ENCODE measurements at places on chromosomes 5 and 9. TPM values are rescaled to one million over a fixed set of nuclear protein-coding genes. Genes with fewer than 3 reads are reported as not detected.

Gene F2RL1
- 93.5 TPM for total RNA-seq

Gene CHSY3
- 1.7 TPM for total RNA-seq

Gene NSUN2
- 57.2 TPM for total RNA-seq

Gene FAM151B
- total RNA-seq, result 0.83 TPM

Gene PALM2AKAP2
- 49.0 TPM for total RNA-seq

Gene OR1J2
- total RNA-seq, result not detected

Gene HMMR
- total RNA-seq, result 13.9 TPM

Gene ERBIN
- total RNA-seq, result 102 TPM

Gene BTNL8
- total RNA-seq, result not detected

Gene CDKN2A
- 26.5 TPM for total RNA-seq

Gene SPATA31E1
- total RNA-seq, result not detected

Gene ADAMTS2
- total RNA-seq, result 0.33 TPM

Gene STC2
- total RNA-seq, result 311 TPM

Gene PCDHB15
- 0.33 TPM for total RNA-seq

Gene ZNF483
- total RNA-seq, result 5.7 TPM

Gene CTXN3
- total RNA-seq, result not detected

Gene IER5L
- total RNA-seq, result 34.2 TPM

Gene C5orf46
- total RNA-seq, result 1.0 TPM

Gene AQP7
- not detected for total RNA-seq

Gene PCDHGA11
- 8.5 TPM for total RNA-seq

Gene ANKRD34B
- total RNA-seq, result not detected

Gene ARL14EPL
- total RNA-seq, result not detected

Gene EIF4E1B
- not detected for total RNA-seq

Gene STPG3
- total RNA-seq, result not detected

Gene SLC4A9
- total RNA-seq, result 0.54 TPM

Gene RBM27
- total RNA-seq, result 18.4 TPM

Gene PPP1R26
- total RNA-seq, result 12.3 TPM

Gene EGFL7
- 8.2 TPM for total RNA-seq

Gene FRRS1L
- not detected for total RNA-seq

Gene EQTN
- not detected for total RNA-seq

Gene LHX3
- not detected for total RNA-seq

Gene MLANA
- not detected for total RNA-seq

Gene ZNF622
- 30.9 TPM for total RNA-seq

Gene PRDM9
- total RNA-seq, result not detected

Gene CATSPER3
- total RNA-seq, result not detected

Gene PCDHGC5
- 3.3 TPM for total RNA-seq

Gene LECT2
- total RNA-seq, result not detected

Gene SPINK9
- not detected for total RNA-seq

Gene KIAA0825
- 9.3 TPM for total RNA-seq

Gene MARVELD2
- total RNA-seq, result 46.6 TPM

Gene FOXD4
- not detected for total RNA-seq

Gene GFPT2
- 0.83 TPM for total RNA-seq

Gene PSIP1
- total RNA-seq, result 12.7 TPM

Gene CDX1
- total RNA-seq, result not detected

Gene IRX2
- 69.0 TPM for total RNA-seq

Data from mammary epithelial cell (primary cell).